ENCODE measurements at places on chromosomes 2 and 18. TPM values are rescaled to one million over a fixed set of nuclear protein-coding genes. Genes with fewer than 3 reads are reported as not detected.

Gene POTEJ
- not detected for total RNA-seq

Gene DSG1
- total RNA-seq: not detected

Gene NT5C1B
- total RNA-seq: not detected

Gene LRRFIP1
- total RNA-seq: 72.0 TPM

Gene FLACC1
- 2.5 TPM for total RNA-seq

Gene CERS6
- 151 TPM for total RNA-seq

Measured in parietal lobe (tissue), 2 donors.